Left colon (tissue), 2 donors: ENCODE measurements at places on chromosomes 13 and 19. TPM values are rescaled to one million over a fixed set of nuclear protein-coding genes. Genes with fewer than 3 reads are reported as not detected.

The ZNF17 gene
- total RNA-seq, result 12.1 TPM

The WDR62 gene
- 0.84 TPM for total RNA-seq

The FREM2 gene
- total RNA-seq, result 0.98 TPM

The ZNF525 gene
- 9.3 TPM for total RNA-seq

The CDC42EP5 gene
- 501 TPM for total RNA-seq

The LILRA1 gene
- total RNA-seq, result 0.61 TPM

The CYP4F12 gene
- 93.3 TPM for total RNA-seq

The CABP5 gene
- total RNA-seq, result not detected

The ZNF345 gene
- total RNA-seq, result 2.8 TPM

The NDUFA11 gene
- 175 TPM for total RNA-seq

The SHISA7 gene
- not detected for total RNA-seq

The ZNF626 gene
- 2.2 TPM for total RNA-seq

The ZNF528 gene
- 13.6 TPM for total RNA-seq

The IGFL3 gene
- total RNA-seq, result not detected

The SULT2B1 gene
- total RNA-seq, result 0.87 TPM

The KLK10 gene
- 0.70 TPM for total RNA-seq

The NCR1 gene
- not detected for total RNA-seq

The ZNF112 gene
- total RNA-seq, result 4.4 TPM

The KCNK6 gene
- 32.7 TPM for total RNA-seq

The ZNF382 gene
- 1.5 TPM for total RNA-seq

The KMT5C gene
- total RNA-seq, result 20.7 TPM

The VAV1 gene
- 8.2 TPM for total RNA-seq

The TMIGD2 gene
- 2.1 TPM for total RNA-seq

The NR2F6 gene
- 181 TPM for total RNA-seq

The ZNF723 gene
- not detected for total RNA-seq

The PNMA8A gene
- 0.24 TPM for total RNA-seq

The ZNF493 gene
- 20.2 TPM for total RNA-seq

The SIGLEC5 gene
- total RNA-seq, result not detected

The CLEC4G gene
- 1.3 TPM for total RNA-seq

The NAT14 gene
- 4.8 TPM for total RNA-seq

The PRR22 gene
- 2.6 TPM for total RNA-seq

The CYP2A7 gene
- total RNA-seq, result not detected

The RASIP1 gene
- 2.8 TPM for total RNA-seq

The CDX2 gene
- 266 TPM for total RNA-seq

The TEX101 gene
- total RNA-seq, result 0.27 TPM

The USHBP1 gene
- 0.67 TPM for total RNA-seq

The CYP2S1 gene
- 22.6 TPM for total RNA-seq

The OR7A5 gene
- total RNA-seq, result not detected

The C19orf44 gene
- 1.4 TPM for total RNA-seq

The ZNF536 gene
- total RNA-seq, result 0.79 TPM

The IQCN gene
- total RNA-seq, result 6.1 TPM

The ZNF99 gene
- total RNA-seq, result not detected

The PLPP2 gene
- total RNA-seq, result 109 TPM

The ATP4A gene
- not detected for total RNA-seq

The APOE gene
- total RNA-seq, result 88.2 TPM

The PDE4C gene
- 2.5 TPM for total RNA-seq

The TLE2 gene
- 47.9 TPM for total RNA-seq

The SACS gene
- total RNA-seq, result 3.3 TPM
